ENCODE measurements at places on chromosomes 6 and 20.

DNA sequence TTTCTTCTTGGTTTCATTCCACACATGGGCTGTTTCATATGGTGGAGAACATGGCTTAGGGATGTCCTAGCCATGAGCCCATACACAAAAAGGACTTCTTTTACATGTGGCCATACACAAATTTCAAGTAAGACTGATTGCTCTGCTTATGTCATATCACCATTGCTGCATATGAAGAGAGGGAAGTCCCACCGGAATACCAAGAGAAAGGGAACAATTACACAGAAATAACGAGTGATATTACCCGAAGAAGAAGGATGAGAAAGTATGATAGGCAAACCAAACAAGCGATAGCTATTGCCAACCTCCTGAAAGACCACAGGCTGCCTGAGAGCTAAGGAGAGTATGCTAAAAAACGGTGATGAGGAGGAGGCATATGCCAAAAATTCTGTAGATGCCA lies 70.5 kb upstream of the TNFRSF21 start:
- no peak for DNase-seq

- DNase-seq, result no peak
Observed at GRCh38 chr20:60934724-60935123, 317.3 kb upstream of the CDH4 start.

GRCh38 chr20:62123450-62124118 lies 1.3 kb downstream of the LSM14B start:
- no peak for DNase-seq

DNA sequence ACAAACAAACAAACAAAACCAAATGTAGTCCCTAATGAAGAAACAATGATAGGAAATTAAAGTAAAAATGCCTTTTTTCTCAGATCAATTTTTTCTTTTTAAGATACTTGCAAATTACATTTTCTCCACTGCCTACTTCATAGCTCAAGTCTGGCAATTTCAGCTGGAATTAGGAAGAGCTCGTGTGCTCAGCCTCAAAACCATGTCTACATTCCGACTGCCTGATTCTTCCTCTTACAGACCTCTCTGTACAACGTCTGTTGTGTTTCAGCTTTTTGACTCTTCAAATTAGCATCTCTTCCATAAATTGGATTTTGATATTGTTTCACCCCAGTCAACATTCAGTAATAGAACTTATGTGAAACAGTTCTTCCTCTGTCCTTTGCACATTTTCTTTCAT lies 9.3 kb upstream of the EDN1 start:
- DNase-seq, result no peak

DNA sequence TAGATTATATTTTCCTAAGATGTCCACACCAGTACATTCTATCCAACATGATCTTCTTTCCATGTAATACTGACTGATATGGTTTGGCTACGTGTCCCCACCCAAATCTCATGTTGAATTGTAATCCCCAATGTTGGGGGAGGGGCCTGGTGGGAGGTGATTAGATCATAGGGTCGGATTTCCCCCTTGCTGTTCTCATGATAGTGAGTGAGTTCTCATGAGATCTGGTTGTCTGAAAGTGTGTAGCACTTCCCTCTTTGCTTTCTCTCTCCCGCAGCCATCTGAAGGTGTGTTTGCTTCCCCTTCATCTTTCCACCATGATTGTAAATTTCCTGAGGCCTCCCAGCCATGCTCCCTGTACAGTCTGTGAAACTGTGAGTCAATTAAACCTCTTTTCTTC lies 12.2 kb upstream of the HBS1L start:
- no peak for DNase-seq

GRCh38 chr6:11404838-11405237 lies 132.7 kb upstream of the TMEM170B start:
- no peak for DNase-seq

DNA sequence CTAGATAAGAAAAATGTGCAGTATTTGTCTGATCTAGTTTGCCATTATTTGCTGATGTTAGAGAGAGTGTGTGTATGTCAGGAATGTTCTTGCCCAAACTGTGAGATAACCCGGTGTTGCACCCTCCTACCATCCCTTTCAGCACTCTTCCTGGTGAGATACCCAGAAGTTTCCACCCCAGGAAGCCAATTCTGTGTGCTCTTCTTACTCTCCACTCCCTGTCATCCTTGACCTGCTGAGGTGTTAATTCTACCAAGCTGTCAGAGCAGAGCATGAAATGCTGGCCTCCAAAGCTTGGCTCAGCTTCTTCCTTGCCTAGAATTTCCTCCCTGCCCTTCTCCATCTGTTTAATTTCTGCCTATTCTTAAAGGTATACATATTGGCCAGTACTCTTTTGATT lies 237.3 kb upstream of the CNR1 start:
- DNase-seq, result no peak
